ENCODE measurements at places on chromosomes 1 and 21. TPM values are rescaled to one million over a fixed set of nuclear protein-coding genes. Genes with fewer than 3 reads are reported as not detected.

The NBPF4 gene
- not detected for total RNA-seq

The IL20 gene
- total RNA-seq, result not detected

DNA sequence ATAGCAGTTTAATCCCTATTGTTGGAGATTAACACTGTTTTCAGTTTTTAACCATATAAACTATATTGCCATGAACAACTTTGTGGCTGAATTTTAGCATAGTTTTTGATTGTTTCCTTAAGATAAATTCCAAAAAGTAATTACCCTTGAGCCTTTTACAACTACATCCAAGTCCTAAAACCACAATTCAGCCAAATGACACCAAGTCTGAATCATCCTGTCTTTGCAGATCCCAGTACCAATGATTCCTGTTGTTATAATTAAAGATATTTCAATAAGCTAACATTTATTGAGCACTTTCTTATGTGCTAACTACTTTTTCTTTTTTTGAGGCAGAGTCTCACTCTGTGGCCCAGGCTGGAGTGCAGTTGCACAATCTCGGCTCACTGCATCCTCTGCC, 35.6 kb downstream of the IL23R start:
- DNase-seq, result no peak

GRCh38 chr1:80656641-80657040, 1144.1 kb upstream of the ADGRL2 start:
- DNase-seq, result no peak

DNA sequence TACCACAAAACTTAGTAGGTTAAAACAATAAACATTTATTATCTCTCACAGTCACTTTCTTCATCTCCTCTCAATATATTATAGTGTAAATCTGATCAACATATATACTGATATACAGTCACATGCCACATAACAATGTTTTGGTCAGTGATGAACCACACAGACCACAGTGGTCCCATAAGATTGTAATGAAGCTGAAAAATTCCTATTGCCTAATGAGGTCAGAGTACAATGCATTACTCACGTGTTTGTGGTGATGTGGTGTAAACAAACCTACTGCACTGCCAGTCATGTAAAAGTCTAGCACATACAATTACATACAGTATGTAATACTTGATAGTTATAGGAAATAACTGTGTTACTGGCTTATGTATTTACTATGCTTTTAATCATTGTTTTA, 30.1 kb downstream of the OLFML3 start:
- no peak for DNase-seq

The SPRR1A gene
- total RNA-seq, result not detected

DNA sequence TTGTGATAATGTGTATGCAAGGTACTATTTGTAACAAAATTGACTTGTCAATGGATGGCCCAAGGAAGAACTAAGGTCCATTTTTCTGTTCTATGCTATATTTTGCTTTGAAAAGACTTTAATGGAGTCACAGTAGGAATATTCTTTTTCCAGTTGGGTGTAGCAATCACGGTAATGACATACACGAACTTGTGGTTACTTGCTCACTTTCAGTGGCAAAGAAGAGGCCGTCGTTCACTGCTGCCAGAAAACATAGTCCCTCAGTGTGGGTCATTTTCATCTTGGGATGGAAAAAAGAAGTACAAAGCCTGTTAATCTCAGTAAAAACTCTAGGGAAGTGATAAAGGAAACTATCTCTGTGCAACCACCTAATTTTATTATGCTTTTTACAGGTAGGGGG, 47.8 kb upstream of the LAMC2 start:
- DNase-seq, result no peak

The LIX1L gene
- total RNA-seq, result 23.4 TPM

The ERICH3 gene
- 0.04 TPM for total RNA-seq

DNA sequence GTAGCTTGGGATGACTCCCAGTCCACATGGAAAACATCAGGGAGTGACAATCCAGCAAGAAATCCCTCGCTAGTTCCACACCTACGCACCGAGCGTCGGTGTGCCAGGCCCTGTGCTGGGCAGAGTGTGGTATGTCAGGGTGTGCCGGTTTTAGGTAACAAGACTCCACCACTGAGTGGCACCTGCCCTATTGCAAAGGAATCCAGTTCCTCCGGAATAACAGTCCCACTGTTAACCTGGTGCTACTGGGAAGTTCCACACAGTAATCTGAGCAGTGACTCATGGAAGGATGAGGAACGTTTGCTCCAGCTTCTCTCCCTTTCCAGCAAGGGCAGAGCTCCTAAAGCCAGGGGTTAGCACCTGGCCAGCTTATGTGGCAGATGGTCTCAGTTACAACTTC, 14.3 kb downstream of the RNF207 start:
- DNase-seq, result no peak

DNA sequence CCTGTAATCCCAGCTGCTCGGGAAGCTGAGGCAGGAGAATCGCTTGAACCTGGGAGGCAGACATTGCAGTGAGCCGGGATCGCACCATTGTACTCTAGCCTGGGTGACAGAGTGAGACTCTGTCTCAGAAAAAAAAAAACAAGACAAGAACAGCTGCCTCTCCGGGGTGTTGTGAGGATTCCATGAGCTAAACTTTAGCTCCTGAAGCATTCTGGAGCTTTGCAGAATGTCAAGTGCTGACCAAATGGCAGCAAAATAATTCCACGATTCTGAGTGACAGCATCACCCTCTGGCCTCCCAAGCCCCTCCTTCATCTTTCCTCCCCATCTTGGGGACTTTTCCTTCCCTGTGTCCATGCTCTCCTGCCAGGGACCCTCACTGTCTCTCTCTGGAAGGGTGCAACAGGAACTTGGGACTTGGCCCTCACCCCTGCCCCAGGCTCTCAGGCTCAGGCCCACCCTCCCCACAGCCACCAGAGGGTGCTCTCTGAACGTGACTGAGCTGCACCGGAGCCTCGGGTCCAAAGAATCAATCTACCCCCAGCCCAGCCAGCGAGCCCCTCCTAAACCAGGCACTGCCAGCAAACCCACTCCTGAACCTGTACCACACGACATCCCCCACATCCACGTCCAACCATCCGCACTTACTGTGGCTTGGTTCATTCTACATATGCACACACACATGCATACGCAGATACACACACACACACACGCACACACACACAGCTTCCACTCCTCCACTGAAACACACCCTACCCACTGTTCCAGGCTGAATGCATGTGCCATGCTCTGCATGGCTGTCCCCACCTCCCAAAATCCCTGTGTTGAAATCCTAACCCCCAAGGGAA, 45.7 kb downstream of the ACOT7 start:
- no peak for DNase-seq

GRCh38 chr1:248918131-248918530, 12.1 kb downstream of the PGBD2 start:
- no peak for DNase-seq

The BNIPL gene
- total RNA-seq, result 0.53 TPM

GRCh38 chr1:119653839-119654170, 5.7 kb upstream of the ZNF697 start:
- peak; percentile 38 for DNase-seq

GRCh38 chr1:226447932-226448665, 40.2 kb upstream of the PARP1 start:
- no peak for DNase-seq

The C4BPB gene
- total RNA-seq, result 0.27 TPM

GRCh38 chr1:229092377-229093237, 178.3 kb upstream of the RAB4A start:
- DNase-seq, result no peak

The RAB7B gene
- total RNA-seq, result 10.6 TPM
